CD4-positive, alpha-beta T cell (primary cell): ENCODE measurements at places on chromosomes 12 and 14. TPM values are rescaled to one million over a fixed set of nuclear protein-coding genes. Genes with fewer than 3 reads are reported as not detected.

DNA sequence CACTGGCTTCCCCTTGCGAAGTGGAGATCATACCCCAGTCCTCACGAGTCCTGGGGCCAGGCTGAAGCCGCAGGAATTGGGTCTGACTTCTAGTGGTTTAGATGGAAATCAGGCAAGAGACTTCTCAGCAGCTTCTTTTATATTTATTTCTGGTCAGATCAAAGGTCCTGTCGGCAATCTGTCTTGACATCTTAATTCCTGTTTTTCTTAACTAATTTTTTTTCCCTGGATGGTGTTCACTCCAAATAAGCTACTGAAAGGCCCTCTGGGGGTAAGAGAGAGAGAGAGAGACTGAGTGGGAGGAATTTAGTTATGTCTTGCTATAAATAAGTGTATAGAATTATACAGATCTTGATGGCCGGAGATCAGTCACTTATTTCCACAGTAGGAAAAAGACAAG lies 698.7 kb upstream of the TBX3 start:
- no peaks in the 10 kb centered on the region for H3K27me3 ChIP-seq
- no peak for DNase-seq

- no peak overlapping the region for H3K27ac ChIP-seq
- peaks cover 4% of the 10 kb centered on the region for H3K36me3 ChIP-seq
- H3K27me3 ChIP-seq = no peaks in the 10 kb centered on the region
These were observed 232.5 kb downstream of the SLC41A2 start for GRCh38 chr12:104725610-104726009.

The IL23A gene
- total RNA-seq = 27.5 TPM

DNA sequence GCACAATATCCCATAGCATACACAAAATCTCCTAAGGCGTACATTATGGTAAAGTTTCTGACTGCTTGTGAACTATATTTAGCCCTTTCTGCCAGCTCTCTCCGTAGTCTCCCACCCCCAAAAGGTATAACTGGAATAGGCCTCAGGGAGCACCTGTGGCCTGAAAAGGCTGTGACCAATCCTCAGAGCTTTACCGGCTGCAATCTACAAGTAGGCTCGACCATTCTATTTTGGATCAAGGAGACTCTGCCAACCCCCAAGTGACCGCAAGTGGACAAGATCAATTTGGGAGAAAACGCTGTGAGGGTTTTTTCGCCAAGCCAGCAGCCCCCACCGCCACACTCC lies 1.2 kb downstream of the PPTC7 start:
- H3K4me1 ChIP-seq = peaks cover 77% of the 10 kb centered on the region
- no peak for DNase-seq
- peak overlapping the region; percentile 95 for H3K4me3 ChIP-seq
- H3K36me3 ChIP-seq = no peaks in the 10 kb centered on the region
- no peaks in the 10 kb centered on the region for H3K27me3 ChIP-seq

DNA sequence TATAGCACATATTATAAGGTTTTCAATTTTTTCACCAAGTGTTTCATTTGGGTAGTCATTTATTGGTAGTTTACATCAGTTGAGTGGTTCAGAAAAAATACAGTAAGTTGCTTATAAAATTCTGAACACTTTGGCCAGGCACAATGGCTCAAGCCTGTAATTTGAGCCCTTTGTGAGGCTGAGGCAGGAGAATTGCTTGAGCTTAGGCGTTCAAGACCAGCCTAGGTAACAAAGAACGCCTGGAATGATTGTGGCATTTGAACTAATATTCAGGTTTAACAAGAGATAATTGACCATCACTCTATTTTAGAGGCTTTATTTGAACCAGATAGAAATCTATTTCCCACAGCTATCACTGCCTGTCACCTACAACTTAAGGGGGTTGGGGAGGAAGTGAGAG lies 22.7 kb downstream of the HIF1A start:
- no peak for DNase-seq
- no peaks in the 10 kb centered on the region for H3K27me3 ChIP-seq
- H3K4me1 ChIP-seq = peaks cover 32% of the 10 kb centered on the region
- no peak overlapping the region for H3K27ac ChIP-seq

DNA sequence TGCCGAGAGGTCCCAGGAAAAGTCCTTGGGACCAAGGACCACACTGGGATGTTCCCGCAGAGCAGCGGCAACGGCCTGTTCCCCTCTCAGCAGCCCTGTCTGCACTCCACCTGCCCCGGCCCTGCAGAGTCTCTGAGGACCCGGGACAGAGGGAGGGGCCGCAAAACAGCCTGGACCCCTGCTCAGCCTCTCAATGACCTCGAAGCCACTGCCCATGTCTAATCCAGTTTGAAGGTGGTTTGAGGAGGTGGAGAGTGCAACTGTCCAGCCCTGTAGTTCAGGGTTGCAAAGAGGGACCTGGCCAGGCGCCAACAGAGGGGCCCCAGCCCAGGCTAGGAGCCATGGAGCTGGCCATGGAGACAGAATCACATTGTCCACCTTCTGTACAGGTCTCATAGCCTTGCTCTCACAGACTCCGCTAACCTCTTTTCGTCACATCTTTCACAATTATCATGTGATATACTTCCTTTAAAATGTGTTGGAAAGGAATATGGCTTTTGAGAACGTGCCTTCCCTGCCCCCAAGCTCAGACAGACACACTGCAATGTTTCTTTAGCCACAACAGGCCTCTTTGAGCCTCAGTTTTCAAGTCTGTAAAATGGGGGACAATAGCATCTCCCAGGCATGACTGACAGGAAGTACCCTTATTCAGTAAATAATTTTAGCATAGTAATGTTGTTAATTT lies 49.3 kb downstream of the ACTN1 start:
- peaks cover 15% of the 10 kb centered on the region for H3K36me3 ChIP-seq
- no peak overlapping the region for H3K27ac ChIP-seq
- peaks cover 51% of the 10 kb centered on the region for H3K4me1 ChIP-seq
- no peaks in the 10 kb centered on the region for H3K27me3 ChIP-seq
- H3K4me3 ChIP-seq = no peak overlapping the region

- no peaks in the 10 kb centered on the region for H3K36me3 ChIP-seq
- H3K4me1 ChIP-seq = no peaks in the 10 kb centered on the region
- no peak overlapping the region for H3K4me3 ChIP-seq
- no peaks in the 10 kb centered on the region for H3K27me3 ChIP-seq
These were observed 226.1 kb downstream of the ACSS3 start for GRCh38 chr12:81303935-81304334.

- H3K27me3 ChIP-seq = no peaks in the 10 kb centered on the region
- no peak for DNase-seq
- H3K27ac ChIP-seq = no peak overlapping the region
- no peaks in the 10 kb centered on the region for H3K4me1 ChIP-seq
- no peaks in the 10 kb centered on the region for H3K36me3 ChIP-seq
- H3K4me3 ChIP-seq = no peak overlapping the region
These were observed 157.4 kb downstream of the LRRK2 start for GRCh38 chr12:40382217-40382616.

The ANHX gene
- total RNA-seq = not detected

- H3K4me3 ChIP-seq = no peak overlapping the region
- no peaks in the 10 kb centered on the region for H3K27me3 ChIP-seq
- no peaks in the 10 kb centered on the region for H3K4me1 ChIP-seq
- no peak for DNase-seq
These were observed 258.9 kb downstream of the VRK1 start for GRCh38 chr14:97056086-97056485.

- H3K36me3 ChIP-seq = no peaks in the 10 kb centered on the region
- H3K4me3 ChIP-seq = no peak overlapping the region
- DNase-seq = no peak
- peaks cover 37% of the 10 kb centered on the region for H3K4me1 ChIP-seq
These were observed 2.3 kb downstream of the LTBP2 start for GRCh38 chr14:74609721-74610120.

DNA sequence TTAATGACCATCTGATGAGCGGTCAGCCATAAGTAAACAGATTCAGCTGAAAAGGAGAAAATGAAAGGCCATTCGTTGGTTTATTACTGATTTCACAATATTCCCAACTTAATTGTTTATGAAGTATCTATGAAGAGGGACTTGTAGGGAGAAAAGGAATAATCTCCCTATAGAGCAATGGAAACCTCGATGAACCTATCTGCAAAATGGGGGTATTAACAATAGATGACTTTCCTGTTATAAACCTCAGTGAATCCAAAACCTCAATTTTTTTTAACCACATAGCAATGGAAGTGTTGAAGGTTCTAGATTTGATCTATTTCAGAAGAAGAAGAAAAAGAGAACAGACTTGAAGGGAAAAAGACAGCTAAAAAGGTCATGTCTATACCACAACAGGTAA lies 2.0 kb downstream of the WIF1 start:
- DNase-seq = no peak
- H3K36me3 ChIP-seq = no peaks in the 10 kb centered on the region
- peaks cover 17% of the 10 kb centered on the region for H3K27me3 ChIP-seq
- peaks cover 12% of the 10 kb centered on the region for H3K4me1 ChIP-seq
- no peak overlapping the region for H3K4me3 ChIP-seq

GRCh38 chr12:94592080-94592479 lies 58.3 kb downstream of the TMCC3 start:
- H3K4me3 ChIP-seq = no peak overlapping the region
- H3K27me3 ChIP-seq = no peaks in the 10 kb centered on the region
- H3K4me1 ChIP-seq = no peaks in the 10 kb centered on the region
- DNase-seq = no peak
- H3K27ac ChIP-seq = no peak overlapping the region
- H3K36me3 ChIP-seq = no peaks in the 10 kb centered on the region
